ENCODE measurements at places on chromosomes 11 and 22.

- DNase-seq, result no peak
Observed at GRCh38 chr22:47239474-47239860, 477.0 kb downstream of the TBC1D22A start.

DNA sequence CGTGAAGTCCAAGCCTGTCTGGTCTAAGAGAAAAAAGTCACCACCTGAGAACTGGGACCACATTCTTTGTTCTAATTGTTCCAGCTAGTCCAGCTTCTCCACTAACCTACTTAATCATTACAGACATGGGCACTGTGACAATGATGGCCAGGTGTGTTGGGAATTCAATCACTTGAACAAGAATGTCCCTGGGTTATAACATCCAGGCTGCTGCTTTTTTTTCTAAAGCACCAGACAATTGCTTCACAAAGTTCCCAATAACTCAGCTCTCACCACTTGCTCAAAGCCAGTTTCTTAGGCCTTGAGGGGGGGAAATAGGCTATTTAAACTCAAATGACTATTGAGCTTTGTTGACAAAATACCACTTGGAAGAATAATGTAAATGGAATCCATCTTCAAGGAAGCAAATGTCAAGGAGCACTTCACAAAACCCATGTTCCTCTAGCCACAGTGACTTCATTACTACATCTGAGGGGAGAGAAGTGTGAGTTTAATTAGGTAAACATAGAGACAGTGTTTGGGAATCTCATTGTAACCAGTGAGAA is 80.3 kb downstream of the ME3 start:
- DNase-seq, result peak; percentile 46

- DNase-seq, result no peak
Observed at GRCh38 chr11:85787809-85788760, 22.9 kb downstream of the SYTL2 start.

DNA sequence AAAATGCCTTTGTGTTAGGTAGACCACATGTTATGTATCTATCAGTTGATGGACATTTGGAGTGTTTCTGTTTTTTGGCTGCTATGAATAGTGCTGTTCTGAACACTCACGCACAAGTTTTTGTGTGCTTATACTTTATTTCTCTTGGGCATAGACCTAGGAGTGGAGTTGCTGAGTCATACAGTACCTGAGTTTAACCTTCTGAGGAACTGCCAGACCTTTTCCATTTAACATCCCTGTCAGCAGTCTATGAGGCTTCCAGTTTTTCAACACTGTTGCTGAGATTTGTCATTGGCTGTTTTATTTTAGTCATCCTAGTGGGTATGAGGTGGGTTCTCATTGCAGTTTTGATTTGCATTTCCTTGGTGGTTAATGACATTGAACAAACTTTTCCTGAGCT is 4.4 kb downstream of the CTTN start:
- no peak for DNase-seq

- DNase-seq, result no peak
Observed at GRCh38 chr22:50339945-50340879, 2.9 kb upstream of the PPP6R2 start.

- DNase-seq, result no peak
Observed at GRCh38 chr11:117143390-117143789, 697 bp upstream of the PAFAH1B2 start.

DNA sequence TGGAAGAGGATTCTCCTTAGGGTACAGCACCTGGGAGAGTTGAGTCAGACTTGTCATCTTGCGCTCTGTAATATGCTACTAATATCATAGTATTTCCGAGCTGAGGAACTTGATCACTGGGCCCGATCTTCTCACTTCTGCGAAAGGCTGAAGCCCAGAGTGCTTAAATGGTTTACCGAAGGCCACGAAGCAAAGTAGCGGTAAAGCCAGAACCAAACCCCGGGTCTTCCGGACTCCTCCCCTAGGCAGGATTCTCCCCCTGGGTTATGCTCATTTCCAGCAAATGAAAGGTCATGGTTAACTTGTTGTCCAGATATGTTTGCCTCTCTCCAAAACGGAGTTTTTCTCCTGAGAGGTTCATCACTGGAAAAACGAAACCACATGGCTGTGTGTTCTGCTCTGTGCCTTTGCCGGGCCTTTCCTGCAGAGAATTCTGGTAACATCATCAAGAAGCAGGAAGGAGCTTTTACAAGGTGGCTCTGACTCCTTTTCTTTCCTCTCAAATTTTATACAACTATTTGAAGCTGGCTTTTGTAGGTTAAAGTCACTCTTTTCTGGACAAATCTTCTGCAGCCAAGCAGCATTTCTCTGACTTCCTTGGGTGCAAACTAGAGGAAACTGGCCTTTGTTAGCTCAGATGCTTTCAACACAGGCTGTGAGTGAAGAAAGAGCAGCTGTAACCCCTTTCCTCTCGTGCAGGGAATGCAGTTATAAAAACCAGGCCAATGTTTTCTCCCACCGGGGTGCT is 35.5 kb downstream of the UBASH3B start:
- DNase-seq, result no peak

GRCh38 chr22:42856179-42856864 is 751 bp downstream of the ARFGAP3 start:
- DNase-seq, result no peak

- peak; percentile 40 for DNase-seq
Observed at GRCh38 chr11:62839050-62839945, at the start of gene WDR74. Gene WDR74 (minus strand): TSS chr11:62839590. CDS start chr11:62839570, 20 bp downstream.

DNA sequence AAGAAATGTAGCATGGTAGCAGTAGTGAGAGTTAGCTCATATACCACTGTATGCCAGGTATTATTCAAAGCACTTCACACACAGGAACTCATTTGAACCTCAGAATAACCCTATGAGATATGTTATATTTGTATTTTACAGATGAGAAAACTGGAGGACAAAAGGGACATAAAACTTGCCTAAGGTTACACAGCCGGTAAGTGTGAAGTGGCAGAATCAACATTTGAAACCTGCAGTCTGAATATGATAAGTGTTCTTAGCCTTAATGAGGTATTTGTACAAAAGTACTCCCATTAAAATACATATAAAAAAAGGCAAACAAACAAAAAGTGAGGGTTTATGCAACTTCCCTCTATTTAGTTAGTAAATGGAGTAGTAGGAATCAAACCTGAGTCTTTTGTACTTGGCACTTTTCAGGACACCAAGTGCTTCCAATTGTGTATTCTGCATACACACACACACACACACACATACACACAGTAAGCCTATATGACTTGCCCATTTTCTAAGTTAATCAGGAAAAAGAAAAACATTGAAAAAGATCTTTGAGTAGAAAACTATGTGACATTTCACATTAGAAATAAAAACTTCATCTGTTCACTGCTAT is 223.9 kb upstream of the FOLH1 start:
- no peak for DNase-seq

DNA sequence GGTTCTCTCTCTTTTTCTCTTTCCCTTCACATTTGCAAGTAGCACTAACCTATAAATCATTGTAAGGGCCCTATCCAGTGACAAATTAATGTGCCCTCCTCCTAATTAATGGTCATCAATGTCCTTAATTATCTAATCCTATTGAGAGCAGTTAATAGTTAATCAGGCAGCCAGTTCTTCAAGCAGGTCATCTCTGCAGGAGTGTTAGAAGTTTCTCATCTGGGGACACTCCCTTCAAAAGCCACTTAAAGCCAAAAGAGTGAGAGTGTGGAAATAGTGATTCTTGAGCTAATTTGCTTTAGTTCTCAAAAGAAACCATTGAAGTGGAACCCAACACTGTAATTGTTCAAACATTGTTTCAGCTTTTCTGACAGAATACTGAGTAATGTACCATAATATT is 141.6 kb downstream of the ELP4 start:
- DNase-seq, result no peak

- DNase-seq, result no peak
Observed at GRCh38 chr11:22730319-22730718, 63.9 kb downstream of the GAS2 start.

DNA sequence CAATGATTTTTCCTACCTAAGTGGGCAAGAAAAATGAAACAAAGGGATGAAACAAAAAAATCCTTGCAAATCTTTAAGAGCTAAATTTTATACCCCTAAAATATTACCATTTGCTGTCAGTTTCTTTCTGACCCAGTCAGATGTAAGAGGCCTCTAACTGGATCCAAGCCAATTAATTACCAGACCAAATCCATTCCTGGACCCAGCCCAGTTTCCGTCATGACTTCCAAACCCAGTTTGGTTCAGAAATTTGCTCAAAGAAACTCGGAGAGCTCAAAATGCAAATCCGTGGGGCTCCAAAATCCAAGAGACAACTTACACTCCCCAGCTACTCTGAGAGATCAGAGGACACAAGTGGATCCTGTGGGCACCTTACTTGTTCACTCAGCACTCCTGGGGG is 46.8 kb downstream of the TRIM44 start:
- DNase-seq, result no peak

DNA sequence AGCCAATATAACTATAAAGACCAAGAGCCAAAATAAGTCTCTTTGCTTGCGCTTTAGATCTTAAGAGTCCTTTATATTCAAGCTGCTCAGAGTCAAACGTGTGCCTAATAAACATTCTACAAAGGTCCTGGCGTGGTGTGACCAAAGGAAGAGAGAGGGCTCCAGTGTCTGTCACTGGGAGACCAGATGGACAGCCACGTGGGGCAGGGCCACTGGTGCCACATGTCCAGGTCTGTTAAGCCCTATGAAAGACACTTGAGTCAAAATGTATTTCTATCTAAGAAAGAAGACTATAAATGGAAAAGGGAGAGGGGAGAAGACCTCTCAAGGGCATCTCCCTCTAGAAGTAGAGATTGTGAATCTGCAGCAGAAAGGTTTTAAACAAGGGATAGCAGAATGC is 32.2 kb upstream of the EHF start:
- DNase-seq, result no peak

GRCh38 chr11:47010179-47010578 is 73.6 kb downstream of the CSTPP1 start:
- no peak for DNase-seq

GRCh38 chr22:49393526-49393925 is 434.1 kb downstream of the BRD1 start:
- DNase-seq, result no peak

GRCh38 chr11:31649129-31649966 is 139.8 kb downstream of the ELP4 start:
- DNase-seq, result no peak

DNA sequence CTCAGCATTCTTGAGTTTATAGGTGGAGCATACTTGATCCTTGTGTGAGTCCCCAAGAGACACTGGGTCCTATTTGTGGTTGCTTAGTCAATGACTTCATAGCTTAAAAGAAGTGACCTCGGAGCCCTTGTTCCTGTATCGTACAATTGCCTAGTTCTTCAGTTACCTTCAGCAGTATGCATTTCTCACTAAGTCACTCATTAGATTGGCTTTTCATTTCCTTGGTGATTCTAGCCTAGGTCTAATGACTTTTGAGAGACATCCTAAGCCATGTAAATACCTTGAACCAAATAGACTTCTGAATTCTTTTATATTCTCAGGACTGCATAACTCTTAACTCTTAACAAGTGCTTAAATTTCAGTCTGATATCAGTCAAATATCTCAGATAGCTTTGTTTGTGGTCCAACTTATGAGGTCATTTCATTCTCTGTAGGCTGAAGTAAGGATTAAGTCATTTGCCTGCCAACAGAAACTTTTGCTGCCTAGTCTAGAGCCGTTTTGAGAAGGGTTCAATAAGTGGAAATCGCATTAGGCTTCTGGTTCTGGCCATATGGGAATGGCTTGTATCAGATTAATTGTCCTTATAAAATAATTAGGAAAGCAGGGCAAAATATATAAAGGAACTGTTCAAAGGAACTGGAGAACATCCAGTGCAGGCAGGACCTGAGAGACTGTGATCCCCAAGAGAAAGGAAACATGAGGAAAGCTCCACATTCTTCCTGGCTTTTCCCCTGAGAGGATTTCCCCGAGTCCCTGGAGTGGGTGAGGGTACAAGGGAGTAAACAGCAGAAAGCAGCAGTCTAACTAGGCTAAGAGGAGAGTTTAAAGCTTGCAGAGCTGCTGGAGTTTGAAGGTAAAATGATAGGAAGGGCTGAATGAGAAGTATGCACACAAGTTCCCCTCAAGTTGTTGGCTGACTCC is 39.9 kb downstream of the TRAF6 start:
- no peak for DNase-seq

GRCh38 chr11:7578276-7578955 is 64.6 kb downstream of the PPFIBP2 start:
- DNase-seq, result no peak

DNA sequence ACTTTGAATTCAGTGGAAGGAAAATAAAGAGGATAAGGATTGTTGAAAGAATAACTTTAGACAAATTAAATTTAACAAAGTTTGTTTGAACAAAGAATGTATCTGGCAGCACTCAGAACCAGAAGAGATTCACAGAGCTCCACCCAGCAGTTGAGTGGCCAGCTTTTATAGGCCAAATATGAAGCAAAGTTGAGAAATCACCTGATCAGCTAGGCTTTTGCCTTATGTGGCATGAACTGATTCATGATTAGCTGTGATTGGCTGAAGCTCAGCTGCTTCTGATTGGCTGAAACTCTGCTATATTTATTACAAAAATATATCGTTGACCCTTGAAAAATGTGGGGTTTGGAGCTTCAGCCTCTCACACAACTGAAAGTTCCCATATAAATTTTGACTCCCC is 62.6 kb downstream of the PIWIL4 start:
- DNase-seq, result no peak

DNA sequence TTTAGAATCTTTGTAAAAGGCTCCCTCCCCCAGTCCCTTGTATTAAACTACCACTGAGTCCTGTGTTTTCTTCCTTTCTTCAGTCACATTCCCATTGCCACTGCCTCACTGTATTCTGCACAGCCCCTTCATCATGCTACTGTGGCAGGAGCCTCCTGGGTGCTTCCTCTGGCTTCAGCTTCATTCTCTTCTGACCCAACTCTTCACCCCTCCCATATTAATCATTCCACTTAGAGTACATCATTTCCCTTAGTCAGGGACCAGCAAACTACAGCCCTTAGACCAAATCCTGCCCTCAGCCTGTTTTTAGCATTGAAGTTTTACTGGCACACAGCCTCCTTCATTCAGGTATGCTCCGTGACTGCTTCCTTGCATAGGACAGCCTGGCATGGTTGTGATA is 127.7 kb upstream of the MTNR1B start:
- no peak for DNase-seq

- no peak for DNase-seq
Observed at GRCh38 chr11:13480198-13480597, 15.6 kb downstream of the PTH start.

DNA sequence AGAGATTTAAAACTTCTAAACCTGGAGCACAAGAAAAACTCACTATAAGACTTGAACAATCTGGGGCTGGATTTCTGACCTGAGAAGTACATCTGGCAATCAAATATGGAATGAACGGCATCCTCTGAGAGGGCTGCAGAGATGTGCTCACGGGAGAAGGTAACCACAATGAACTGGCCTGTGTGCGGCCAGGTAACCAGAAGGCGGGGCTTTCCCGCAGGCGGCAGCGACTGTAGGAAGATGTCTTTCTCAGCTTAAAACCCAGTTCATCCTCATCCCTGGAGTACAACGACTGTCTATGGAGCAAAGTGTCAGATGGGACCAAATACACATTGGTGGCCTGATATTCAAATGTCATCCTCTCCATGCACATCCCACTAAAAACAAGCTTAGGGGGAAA is 24.5 kb downstream of the MICAL3 start:
- DNase-seq, result no peak
